Breast epithelium (tissue), 4 donors: ENCODE measurements at places on chromosomes 13 and 19. TPM values are rescaled to one million over a fixed set of nuclear protein-coding genes. Genes with fewer than 3 reads are reported as not detected.

DNA sequence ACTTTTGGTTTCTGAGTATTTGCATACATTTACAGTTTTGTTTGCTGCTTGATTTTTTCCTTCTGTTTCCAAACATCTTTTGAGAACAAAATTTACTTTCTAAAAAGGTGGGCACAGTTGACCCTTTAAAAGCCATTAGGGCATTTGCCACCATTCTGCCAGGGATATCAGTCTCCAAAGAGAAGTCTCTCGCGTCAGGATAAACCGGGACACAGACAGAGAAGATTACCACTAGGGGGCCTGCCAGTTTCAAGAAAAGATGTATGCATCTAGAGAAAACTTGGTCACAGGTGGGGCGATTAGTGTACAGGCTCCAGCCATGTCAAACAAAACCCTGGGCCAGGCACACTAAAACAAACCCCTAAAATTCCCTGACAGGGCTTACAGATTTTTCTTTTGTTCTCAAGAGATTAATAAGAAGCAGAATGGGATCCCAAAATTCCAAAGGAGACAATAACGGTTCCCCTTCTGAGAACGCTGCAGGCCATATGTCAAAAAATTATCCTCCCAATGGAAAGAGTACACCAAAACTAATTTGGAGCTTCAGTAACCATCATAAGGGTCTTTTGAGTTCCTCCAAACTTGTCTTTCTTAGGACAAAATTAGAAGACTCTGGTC is 10.7 kb upstream of the PABPC3 start:
- H3K27me3 ChIP-seq: no peaks in the 10 kb centered on the region
- H3K4me1 ChIP-seq: no peaks in the 10 kb centered on the region
- no peak overlapping the region for H3K27ac ChIP-seq
- DNase-seq: no peak

GRCh38 chr13:108919036-108919907 is 289.9 kb downstream of the MYO16 start:
- no peak overlapping the region for H3K4me3 ChIP-seq
- H3K27ac ChIP-seq: peak overlapping the region; percentile 54
- H3K27me3 ChIP-seq: no peaks in the 10 kb centered on the region
- no peak for DNase-seq

DNA sequence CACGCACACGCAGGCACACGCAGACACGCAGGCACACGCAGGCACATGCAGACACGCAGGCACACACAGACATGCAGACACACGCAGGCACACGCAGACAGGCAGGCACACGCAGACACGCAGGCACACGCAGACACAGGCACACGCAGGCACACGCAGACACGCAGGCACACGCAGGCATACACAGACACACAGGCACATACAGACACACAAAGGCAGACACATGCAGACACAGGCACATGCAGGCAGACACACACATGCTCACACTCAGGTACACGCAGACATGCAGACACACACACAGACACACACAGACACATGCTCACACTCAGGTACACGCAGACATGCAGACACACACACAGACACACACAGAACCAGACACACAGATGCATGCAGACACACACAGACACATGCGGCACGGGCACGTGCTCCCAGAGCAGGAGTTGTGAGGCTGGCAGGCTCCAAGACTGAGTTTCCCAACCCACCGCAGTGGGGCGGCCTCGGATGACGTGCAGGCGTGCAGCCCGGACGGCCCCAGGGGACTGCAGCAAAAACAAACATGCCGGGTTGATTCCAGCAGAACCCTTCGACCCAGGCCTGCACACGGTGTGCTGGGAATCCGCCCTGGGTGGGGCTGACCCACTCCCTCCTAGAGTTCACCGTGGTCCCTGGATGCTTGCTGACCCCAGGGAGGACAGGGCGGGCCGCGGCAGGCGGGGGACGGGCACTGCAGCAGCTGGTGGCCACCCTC is 100.0 kb downstream of the GADD45B start:
- no peaks in the 10 kb centered on the region for H3K27me3 ChIP-seq
- H3K36me3 ChIP-seq: no peaks in the 10 kb centered on the region

- no peak for DNase-seq
- no peak overlapping the region for H3K27ac ChIP-seq
- H3K27me3 ChIP-seq: no peaks in the 10 kb centered on the region
Measured at GRCh38 chr13:73054712-73055111, 4.1 kb upstream of the KLF5 start.

- H3K4me3 ChIP-seq: no peak overlapping the region
- no peaks in the 10 kb centered on the region for H3K4me1 ChIP-seq
- no peaks in the 10 kb centered on the region for H3K27me3 ChIP-seq
- DNase-seq: no peak
- H3K36me3 ChIP-seq: no peaks in the 10 kb centered on the region
Measured at GRCh38 chr13:73187106-73187505, 128.3 kb downstream of the KLF5 start.

- DNase-seq: no peak
- H3K36me3 ChIP-seq: peaks cover 21% of the 10 kb centered on the region
- H3K4me1 ChIP-seq: no peaks in the 10 kb centered on the region
- no peaks in the 10 kb centered on the region for H3K27me3 ChIP-seq
Measured at GRCh38 chr19:19649580-19649995, 6.1 kb upstream of the GMIP start.

DNA sequence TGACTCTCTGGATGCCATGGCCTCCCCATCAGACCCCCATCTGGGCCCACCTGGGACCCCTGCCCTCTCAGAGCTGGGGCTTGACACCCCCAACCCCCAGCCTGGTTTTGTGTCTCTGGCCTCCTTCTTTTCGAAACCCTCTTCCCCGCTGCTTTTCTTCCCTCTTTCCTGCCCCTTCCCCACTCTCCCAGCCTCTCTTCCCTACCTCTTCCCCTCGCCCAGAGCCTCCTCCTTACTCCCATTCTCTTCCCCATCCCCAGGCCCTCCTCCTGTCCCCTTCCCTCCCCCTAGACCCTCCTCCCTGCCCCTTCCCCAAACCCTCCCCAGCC is 2.1 kb downstream of the TNFSF9 start:
- no peaks in the 10 kb centered on the region for H3K27me3 ChIP-seq
- DNase-seq: no peak
- H3K27ac ChIP-seq: no peak overlapping the region

C13orf42 gene
- not detected for total RNA-seq

LGALS14 gene
- total RNA-seq: not detected
